Activated CD8-positive, alpha-beta memory T cell treated with anti-CD3 and anti-CD28 coated beads, Interleukin-2, amount 10 ng/mL, durations not matched to agents 7 days and 5 days (primary cell): ENCODE measurements at places on chromosomes 6 and 20. TPM values are rescaled to one million over a fixed set of nuclear protein-coding genes. Genes with fewer than 3 reads are reported as not detected.

The TSHZ2 gene
- total RNA-seq: 0.18 TPM

The CST7 gene
- total RNA-seq: 202 TPM

The RALY gene
- total RNA-seq: 177 TPM

The TRDN gene
- not detected for total RNA-seq

The PTK6 gene
- 0.53 TPM for total RNA-seq

The RIMS4 gene
- total RNA-seq: not detected

GRCh38 chr6:153210083-153210482, 79.0 kb upstream of the RGS17 start:
- no peak for DNase-seq

DNA sequence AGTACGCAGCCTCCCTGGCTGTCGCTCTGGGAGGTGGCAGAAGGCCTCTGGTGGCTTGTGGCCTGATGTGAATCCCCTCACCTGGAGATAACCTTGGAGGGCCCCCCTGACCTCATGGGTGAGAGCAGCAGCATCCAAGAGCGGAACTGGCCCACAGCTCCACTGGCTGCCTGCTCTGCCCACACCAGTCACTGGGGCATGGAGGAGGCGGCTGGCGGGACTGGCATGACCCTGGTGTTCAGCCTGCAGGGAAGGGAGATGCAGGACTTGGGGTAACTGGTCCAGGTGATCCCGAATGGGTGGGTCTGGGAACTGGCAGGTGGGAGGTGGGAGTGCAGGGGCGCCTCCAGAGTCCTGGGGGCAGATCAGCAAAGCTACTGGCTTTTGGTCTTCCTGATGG, 10.6 kb upstream of the DSN1 start:
- DNase-seq: no peak

DNA sequence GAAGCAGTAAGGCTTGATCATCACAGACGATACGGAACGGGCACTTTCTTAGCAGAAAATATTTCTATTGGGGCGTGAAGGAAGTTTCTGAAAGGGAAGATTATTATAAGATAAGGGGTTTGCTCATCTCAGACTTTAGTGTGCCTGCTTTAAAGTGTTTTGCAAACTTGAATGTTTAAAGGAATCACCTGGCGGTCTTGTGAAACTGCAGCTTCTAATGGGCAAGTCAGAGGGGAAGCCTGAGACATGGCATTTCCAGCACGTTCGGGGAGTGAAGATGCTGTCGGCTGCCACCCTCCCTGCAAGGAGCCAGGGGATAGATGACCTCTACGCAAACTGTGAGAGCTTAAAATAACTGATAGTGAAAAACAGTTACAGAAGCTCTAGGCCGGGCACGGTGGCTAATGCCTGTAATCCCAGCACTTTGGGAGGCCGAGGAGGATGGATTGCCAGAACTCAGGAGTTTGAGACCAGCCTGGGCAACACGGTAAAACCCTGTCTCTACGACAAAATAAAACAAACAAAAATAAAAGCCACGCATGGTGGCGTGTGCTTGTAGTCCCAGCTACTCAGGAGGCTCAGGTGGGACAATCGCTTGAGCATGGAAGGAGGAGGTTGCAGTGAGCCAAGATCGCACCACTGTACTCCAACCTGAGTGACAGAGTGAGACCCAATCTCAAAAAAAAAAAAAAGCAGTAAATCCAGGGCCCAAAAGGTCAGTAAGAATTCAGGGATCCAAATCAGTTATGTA, 2.3 kb upstream of the KIF16B start:
- DNase-seq: no peak

GRCh38 chr6:142207265-142207877, 60.3 kb downstream of the VTA1 start:
- peak; percentile 43 for DNase-seq

GRCh38 chr6:39214846-39215639, 14.2 kb downstream of the KCNK5 start:
- no peak for DNase-seq
